ENCODE measurements at places on chromosomes 13 and 19.

- DNase-seq = no peak
Observed at GRCh38 chr19:41930926-41931592, 2.8 kb upstream of the ERFL start.

DNA sequence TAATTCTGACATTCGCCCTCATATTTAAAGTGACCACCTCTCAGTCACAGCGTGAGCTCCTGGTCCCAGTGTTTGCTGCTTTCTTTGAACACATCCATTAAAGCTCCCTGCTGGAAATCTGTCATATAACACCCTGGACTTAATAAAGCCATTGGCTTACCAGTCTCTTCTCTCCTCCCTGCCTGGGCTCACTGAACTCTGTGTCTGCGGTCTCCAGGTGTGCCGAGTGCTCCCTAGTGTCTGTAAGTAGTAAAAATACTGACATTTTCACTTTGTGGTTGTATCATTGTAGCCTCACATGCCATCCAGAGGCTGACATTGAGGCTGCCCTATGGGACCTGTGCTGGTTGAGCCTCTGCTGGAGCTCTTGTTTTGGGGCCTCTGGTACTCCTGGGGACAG, 2.6 kb upstream of the PSG11 start:
- no peak for DNase-seq

DNA sequence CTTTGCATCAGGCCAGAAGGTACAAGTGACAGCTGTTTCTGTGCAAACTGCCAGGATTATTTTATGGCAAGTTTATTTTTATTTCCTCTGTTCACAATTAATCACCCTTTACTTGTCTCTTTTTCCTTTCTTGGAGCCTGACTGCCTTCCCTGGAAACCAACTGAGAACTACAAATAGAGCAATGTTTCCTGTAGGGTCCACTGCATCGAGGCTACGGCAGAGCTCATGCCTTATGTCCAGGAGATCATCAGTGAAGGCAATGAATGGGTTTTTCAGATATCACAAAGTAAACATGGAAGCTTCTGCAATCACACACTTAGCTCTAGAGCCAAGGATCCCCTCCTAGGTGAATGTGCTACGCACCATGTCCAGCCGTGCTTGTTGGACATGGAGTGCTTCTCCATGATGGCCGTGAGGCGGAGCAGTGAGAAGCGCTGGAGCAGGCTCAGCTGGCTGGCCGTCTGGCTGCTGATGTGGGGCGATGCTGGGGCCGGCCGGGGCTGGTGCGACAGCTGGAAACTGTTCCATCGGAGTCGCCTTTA, 110.9 kb downstream of the KL start:
- DNase-seq = no peak

GRCh38 chr19:1210227-1210538, 4.6 kb downstream of the STK11 start:
- DNase-seq = no peak

DNA sequence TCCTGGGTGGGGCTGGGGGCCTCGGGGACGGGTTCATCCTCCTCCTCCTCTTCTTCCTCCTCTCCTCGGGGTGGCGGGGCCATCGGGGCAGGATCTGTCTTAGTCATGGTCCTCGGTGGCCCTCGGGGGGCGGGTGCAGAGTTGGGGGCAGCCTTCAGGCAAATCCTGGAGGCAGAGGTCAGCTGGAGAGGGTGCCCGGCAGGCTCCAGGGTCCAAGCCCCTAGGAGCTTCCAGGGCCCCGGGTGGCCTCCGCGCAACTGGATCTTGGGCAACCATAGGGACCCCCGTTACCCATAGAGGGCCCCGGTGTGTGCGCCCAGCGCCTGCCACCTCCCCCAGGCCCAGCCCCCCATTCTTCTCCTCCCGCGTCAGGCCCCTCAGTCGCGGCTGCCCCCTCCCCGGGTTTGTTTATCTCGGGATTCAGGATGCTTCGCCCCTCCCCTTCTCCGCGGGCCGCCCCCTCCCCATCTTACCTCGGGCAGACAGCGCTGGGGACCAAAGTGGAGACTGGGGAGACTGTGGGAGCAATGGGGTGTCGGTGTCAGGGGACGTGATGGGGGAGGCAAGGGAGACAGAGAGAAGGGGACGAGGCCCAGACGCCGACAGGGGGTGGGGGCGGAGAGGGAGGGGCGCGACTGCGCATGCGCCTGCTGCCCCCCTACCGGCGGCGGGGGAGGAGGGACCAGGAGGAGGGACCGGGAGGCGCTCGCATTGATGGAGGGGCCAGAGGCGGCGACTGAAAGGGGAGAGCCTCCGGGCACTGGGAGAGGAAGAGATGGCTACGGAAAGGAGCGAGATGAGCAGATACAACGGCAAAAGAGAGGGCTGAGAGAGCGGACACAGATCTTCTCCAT, at the start of gene CLIP3:
Gene CLIP3, minus strand, starts transcription at position 623 of the 854 bp plus-strand sequence. Its CDS starts 516 bp downstream, at position 107.
- DNase-seq = no peak

GRCh38 chr13:22014469-22014868, 343.6 kb downstream of the FGF9 start:
- no peak for DNase-seq

GRCh38 chr19:52170304-52170703, 1.1 kb downstream of the ZNF836 start:
- no peak for DNase-seq

DNA sequence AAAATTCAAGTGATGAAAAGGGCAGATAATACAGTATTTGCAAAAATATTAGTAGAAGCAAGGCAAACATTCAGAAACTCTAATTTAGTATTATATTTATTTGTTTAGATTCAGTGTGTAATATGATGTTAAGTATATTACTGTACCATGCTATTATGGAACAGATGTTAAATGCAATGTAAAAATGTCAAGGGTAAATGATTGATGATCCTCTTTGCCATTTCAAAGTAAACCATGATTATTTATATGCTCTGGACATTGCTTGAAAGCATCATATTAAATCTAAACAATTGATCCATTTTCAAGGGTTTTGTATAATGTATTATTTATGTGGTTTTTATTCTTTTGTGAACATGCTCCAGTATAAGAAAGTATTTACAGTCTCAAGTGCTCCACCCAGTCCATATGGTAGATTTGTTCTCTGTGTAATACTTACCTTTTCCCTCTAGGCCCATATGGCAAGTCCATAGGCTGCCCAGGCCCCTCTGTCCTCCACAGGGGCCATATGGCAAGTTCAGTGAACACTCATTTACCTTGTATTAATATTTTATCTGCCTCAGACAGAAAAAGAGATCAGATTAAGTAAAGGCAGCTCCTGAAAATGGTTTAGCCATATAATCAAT, 353.5 kb downstream of the DACH1 start:
- no peak for DNase-seq

DNA sequence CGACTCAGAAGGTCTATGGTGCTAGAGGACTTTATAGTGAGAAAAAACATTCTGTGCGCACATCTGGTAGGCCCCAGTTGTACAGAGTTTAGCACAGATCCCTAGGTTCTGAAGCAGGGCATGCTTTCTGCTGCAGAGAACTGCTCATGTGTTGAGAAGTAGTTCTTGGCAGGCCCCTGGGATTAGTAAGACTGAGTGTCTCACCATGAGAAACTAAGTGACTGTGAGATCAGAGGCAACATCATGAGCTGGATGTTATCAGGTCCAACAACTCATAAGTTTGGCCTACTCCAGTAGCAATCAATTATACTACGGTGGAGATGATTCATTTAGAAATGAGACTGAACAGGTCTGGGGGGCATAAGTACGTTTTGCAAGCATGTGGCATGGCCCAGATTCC, 507.4 kb upstream of the KLF12 start:
- no peak for DNase-seq

DNA sequence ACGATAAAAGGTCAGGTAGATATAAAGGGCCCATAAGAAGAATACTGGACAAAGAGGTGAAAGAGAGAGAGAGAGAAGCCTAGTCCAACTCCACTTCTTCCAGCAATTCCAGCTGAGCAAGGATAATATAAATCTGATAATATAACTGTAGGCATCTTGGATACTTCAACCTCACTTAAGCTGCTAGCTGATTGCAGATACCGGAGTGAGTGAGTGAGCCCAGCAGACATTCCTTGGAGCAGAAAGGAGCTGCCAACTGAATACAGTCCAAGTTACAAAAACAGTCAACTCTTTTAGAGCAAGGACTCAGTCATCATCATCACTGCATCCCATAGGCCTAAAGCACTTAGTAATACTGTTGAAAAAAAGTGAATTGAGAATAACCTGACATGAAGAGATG, 387.6 kb downstream of the SLITRK6 start:
- no peak for DNase-seq

DNA sequence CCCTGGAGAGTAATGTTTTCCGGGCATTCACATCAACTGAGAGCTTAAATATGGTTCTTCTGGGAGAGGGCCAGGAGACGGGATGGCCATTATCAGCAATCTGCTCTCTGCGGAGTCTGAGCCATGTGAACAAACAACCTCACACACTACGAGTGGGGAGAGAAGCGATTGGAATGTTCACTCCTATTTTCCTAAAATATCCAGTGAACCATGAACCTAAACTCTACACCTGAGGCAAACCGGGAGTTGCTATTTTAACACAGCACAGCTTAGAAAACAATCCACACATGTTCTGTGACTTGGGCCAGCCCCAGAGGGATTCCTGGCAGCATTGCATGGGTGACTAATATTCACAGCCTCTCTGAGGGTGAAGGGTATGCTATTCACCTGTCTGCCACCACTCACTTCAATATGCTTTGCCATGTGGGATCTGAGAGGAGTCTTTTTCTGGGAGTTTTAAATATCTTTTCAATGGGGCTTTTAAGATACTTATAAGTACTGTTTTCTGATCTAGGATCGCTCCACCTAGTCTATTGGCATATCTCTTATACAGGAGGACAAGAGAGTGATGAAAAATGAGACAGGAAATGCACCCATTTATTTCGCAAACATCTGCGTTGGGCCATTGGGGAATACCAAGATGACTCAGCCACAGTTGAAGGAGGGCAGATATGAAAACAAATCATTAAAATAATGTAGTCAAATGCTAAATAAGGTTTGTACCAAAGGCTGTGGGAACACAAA, 72.6 kb upstream of the SERP2 start:
- DNase-seq = peak; percentile 49

DNA sequence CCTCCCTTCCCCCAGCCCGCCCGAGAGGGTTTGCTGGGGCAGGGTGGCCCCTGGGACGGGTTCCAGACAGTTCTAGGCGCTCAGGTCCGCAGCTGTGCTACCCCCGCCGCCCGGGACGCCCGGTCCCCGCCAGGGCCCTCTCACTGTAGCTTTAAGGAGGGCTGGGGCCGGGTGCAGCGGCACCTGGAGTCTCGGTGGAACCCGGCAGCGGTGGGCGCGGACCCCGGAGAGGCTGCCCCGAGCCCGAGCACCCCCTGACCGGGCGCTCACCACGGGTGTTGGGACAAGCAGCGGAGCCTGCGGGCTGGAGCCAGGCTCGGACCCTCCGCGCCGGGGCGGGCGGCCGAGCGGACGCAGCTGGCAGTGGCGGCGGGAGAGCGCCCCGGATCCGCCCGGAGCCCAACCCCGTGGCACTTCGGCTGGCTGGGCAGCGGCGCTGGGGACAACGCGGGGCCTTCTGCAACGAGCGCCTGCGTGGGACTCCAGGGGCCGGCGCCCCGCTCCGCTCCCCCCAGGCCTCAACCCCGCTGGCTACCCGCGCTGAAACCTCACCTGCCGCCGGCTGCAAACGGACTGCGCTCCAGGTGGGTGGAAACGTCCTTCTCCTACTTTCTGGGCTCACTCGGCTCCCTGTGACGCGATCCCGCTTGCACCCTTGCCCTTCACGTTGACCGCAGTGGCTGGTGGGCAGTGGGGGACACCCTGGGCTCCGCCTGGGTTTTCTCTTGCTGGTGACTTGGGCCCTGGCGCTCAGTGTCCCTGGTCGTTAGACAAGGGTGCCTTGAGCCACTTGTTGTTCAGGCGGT, 81.1 kb downstream of the ZNF429 start:
- peak; percentile 58 for DNase-seq

All from stimulated activated naive CD8-positive, alpha-beta T cell treated with anti-CD3 and anti-CD28 coated beads, Interleukin-15, amount 100 ng/mL, for 72 hours (primary cell).